ENCODE measurements at places on chromosomes 7 and 10.

GRCh38 chr7:134637441-134637840, 9.2 kb upstream of the BPGM start:
- DNase-seq: no peak

DNA sequence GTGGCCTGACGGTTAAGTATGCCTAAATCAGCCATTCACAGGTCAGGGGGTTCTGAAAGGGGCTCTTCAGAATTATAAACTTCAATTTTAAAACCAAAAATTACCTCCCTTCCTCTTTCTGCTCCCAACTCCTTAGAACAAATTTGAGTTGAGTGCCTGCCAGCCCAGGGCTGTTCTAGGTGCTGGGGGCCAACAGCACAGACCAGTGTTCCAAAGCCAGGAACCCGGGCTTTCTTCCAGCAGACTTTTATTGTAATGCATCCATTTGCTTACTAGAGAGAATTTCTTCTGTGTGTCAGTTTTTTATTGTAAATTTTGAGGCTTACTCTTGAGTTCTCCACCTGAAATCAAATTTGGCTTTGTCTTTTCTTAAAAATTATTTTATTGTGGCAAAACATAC, 238.5 kb downstream of the CACNB2 start:
- no peak for DNase-seq

- no peak for DNase-seq
These were observed 17.3 kb downstream of the DAGLB start for GRCh38 chr7:6430271-6430940.

GRCh38 chr7:133545618-133546017, 292.7 kb downstream of the EXOC4 start:
- no peak for DNase-seq

- DNase-seq: no peak
These were observed 322.7 kb downstream of the CRPPA start for GRCh38 chr7:16098585-16099179.

DNA sequence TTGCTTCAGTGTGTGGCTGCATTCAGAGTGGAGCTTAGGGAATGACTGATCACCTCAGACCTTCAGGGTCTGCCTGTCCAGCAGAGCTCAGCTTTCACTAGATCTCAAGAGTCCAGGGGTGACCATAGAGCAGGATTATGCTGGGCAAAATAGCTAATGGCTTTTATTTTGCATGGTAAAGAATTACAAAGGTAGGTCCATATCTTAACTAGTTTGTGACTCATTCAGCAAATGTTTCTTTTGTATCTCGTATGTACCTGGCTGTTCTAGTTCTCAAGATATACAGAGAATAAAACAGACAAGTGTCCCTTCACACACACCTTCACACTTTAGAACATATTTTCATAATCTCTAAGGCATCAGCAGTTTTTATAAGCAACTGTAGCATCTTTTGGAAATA, 180.5 kb downstream of the DYNC1I1 start:
- DNase-seq: no peak

GRCh38 chr10:100586959-100587358, 51.2 kb downstream of the HIF1AN start:
- no peak for DNase-seq

DNA sequence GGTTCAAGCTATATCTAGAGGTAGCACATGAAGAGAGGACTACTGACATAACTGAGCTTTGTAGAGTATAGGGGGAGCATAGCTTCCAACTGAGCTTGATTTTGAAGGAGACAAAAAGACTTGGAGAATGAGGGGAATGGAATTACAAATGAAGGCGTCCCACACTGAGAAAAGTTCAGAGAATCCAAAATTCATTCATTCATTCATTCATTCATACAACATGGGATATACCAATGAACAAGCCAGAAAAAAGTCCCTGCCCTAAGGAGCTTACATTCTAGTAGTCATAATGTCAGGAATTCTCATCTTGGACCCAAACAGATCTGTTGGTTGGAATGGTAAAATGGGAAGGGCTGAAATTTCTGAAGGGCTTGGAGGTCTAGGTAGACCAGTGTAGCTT, 62.0 kb downstream of the ENTPD1 start:
- no peak for DNase-seq

GRCh38 chr7:101814081-101814990, 3.1 kb upstream of the CUX1 start:
- DNase-seq: peak; percentile 32

DNA sequence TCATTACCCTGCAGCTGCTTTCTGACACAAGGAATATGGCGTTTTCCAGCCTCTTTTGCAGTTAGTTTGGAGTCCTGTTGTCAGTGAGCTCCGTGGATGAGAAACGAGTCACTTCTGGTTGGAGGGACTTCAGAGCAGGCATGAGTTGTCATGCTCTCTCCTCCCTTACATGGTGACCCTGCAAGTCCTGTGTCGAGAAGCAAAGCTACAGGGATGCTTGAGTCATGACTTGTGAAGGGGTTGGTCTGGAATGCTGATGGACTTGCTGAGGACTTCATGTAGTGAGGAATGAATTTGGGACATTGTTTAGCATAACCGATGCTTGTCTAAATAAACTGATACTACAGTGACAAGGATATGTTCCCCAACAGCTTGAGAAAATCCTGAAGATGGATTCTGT, 108.8 kb downstream of the ADCYAP1R1 start:
- DNase-seq: no peak

DNA sequence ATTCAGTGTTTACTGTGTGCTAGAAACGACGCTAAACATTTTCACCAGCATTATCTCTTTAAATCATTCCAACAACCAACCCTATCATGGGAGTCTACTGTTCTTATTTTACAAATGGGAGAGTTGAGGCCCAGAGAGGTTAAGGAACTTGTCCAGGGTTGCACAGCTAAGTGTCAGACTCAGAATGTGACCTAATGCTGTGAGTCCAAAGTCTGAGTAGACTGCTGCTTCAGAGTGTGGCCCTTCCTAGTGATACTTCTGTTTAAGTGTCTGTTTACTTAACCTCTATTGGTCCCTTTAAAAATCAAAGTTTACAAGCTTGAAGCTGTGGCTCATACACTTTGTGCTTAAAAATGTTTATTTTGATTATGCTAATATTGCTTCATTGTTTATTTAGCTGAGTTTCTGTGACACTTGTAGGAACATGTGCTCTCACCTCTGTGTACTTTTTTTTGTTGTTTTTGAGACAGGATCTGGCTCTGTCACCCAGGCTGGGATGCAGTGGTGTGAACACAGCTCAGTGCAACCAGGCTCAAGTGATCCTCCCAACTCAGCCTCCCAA, 84.4 kb upstream of the SYPL1 start:
- no peak for DNase-seq

- no peak for DNase-seq
These were observed 84.4 kb downstream of the KLF6 start for GRCh38 chr10:3700531-3701076.

DNA sequence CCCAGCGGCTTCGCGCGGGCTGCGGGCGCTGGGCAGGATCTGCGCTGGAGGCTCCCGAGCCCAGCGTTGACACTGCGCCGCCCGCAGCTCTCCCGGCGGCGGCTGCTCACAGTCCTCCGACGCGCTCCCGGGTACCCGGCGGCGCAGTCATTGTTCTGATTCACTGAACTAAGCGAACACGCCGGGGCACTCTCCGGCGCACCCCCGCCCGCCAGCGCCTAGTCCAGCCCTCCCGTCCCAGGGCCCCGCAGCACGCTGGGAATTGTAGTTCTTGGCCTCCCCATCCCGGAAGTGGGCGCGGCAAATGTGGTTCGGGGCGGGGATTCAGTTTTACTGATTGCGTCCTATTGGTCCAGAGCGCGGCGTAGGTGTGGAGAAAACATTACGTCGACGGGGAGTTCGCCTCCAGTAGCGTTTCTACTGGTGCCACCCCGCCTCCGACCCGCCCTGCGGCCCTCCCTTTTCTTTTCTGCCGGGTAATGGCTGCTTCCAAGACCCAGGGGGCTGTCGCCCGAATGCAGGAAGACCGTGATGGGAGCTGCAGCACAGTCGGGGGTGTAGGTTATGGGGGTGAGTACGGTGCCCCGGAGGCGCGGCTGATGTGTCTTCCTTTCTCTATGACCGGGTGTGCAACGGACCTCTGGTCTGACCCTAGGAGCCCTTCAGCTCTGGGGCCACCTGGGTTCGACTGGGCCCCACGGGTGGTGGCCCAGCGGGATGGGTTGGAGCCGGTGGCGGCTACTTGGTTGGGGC, at the start of the genes DOCK4 and ZNF277:
DOCK4 (minus strand) TSS at position 162 of the 753 bp plus-strand sequence. CDS start 261 bp downstream, outside the sequence.
ZNF277 (plus strand) TSS at position 458 of the 753 bp plus-strand sequence; CDS start at position 480, 22 bp downstream.
- DNase-seq: peak; percentile 99

DNA sequence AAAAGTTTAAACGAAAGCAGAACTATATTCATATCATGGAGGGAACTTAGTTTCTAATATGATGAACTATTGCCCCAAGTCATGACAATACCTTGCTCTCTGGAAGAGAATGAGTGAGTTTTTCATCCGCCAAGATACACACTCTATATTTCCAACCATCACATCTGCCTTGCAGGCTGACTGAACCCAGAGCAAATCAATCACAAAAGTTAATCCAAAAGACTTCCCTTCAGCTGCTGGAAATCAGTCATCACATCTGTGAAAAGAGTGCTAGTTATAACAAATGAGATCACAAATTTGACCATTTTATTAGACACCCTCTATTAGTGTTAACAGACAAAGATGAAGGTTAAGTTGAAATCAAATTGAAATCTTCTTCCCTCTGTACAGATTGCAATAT, 261.7 kb upstream of the PRKCQ start:
- DNase-seq: no peak

DNA sequence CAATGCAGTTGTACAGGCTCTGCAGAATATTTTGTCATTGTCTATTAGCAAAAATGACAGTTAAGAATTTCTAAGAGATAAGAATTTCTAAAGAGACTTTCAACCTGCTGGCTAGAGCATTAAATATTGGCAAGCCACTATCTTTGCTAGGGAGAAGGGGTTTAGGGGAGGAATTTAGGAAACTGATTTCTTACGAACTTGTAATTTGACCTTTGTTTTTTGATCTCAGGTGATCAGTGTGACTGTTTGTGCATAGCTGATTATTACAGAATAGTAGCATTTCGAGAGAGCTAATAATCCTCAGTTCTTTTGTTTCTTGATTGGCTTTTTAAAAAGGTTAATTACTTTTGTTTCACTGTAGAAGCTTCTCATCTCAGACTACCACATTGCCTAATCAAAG, 68.1 kb downstream of the ST7 start:
- no peak for DNase-seq

GRCh38 chr10:107442035-107442505, 277.6 kb upstream of the SORCS1 start:
- DNase-seq: no peak

DNA sequence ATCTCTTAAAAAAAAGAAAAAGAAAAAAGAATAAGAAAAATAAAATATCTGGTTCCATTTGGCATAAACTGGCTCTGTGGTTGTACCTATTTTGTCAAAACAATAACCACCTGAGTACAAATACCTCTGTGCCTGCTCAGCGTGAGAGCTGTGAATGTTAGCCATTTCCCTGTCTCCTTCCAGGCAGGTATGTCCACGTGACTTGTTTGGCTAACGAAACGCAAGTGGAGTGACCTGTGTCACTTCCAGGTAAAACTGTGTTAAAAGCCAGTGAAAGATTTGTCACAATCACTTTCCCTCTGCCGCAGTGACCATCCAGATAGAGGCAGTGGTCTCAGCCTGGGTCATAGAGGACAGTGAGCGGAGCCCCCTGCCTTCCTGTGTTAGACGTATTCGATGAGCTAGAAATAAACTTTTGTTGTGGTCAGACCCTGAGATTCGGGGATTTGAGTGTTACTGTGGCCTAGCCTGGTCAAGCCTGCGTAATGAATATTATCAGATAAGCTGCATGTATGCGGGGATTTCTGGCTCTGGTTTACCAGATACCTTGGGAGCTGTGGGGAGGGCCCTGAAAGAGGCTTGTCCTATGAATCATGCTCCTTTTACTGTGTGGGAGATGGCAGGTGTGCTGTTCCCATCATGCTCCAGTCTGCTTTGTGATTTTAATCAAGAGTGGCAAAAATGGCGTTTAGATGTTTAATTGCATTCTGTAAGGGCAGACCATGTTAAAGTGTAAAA, 3.8 kb downstream of the PTER start:
- DNase-seq: no peak

DNA sequence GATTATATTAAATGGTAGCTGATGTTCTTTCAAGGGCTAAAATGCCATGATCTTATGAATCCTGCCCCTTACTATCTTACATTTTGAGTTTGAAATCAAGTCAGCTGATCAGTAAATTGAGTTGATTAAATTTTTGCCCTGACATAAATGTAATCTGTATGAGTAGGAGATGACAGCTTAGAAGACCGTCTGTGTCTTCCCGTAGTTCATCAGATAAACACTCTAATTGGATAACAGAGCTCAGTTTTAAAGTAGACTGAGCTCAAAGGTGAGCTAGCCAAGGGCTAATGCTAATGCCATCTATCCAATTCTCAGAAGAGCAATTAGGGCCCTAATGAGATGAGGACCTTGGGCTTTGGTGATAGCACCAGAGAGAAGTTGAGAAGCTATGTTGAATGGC, 82.9 kb downstream of the LRRC4 start:
- DNase-seq: no peak

DNA sequence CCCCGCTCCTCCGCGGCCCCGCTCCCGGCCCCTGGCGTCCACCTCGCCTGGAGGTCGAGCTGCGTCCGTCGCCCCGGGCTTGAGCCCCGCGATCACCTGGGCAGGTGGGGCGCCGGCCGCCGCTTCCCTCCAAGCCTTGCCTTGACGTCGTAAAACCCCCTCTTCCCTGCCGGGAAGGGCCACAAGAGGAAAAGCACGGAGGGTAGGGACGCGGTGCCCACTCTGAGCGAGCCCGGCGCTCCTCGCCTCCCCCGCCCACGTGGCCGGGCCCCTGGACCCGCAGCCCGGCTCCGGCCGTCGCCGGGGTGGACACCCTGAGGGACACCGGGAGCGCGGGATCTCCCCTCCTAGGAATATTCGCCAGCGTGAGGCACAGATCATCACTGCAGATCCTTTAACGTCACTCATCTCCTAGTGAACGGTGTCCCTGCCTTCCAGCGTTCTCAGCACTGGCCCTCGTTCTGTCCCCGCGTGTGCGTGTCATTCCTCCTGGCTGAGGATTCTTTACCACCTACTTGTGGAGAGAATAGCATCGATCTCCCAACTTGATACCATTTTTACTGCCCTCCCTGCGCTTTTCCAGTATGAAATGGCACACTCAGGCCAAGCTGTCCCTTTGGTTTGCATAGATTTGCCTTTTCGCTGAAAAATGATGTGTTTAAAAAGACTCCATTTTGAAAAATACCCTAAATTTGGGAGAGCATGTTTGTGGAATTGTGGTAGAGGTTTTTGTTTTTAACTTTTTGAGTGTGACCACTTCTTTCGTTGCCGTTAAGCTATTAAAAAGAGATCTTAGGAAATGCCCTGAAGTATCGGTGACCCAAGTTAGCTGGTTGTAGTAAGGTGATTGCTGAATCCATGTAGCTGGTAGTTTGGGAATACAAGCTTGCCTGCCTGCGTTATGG, 649 bp downstream of the ACTR3B start:
- peak; percentile 12 for DNase-seq

DNA sequence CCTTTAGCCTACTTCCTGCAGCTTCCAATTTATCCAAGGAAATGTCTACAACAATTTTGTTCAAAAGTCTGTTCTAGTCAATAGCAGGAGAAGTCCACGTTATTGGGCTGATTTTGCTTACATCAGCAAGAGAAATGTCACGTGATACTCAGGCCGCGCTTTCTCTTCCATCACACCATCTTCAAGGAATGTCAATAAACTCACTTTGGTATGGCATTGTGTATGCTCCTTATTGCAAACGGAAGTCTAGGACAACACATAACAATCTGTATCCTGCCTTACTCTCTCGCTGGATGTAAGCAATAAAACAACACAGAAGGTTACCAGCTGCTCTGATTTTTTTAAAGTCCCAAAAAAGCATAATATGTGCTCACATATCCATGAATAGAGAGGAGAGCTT, 17.1 kb upstream of the STK17A start:
- no peak for DNase-seq

GRCh38 chr7:67794544-67794943, 797.9 kb downstream of the TYW1 start:
- DNase-seq: no peak
